Transverse colon (tissue), 4 donors: ENCODE measurements at places on chromosomes 1 and 21. TPM values are rescaled to one million over a fixed set of nuclear protein-coding genes. Genes with fewer than 3 reads are reported as not detected.

The PDZK1IP1 gene
- total RNA-seq = 228 TPM

The SPRR2B gene
- not detected for total RNA-seq

The RPL11 gene
- total RNA-seq = 580 TPM

The LCE1F gene
- total RNA-seq = not detected

The PRAMEF12 gene
- total RNA-seq = not detected

- no peaks in the 10 kb centered on the region for H3K36me3 ChIP-seq
- no peak for DNase-seq
- no peaks in the 10 kb centered on the region for H3K27me3 ChIP-seq
- no peak overlapping the region for H3K27ac ChIP-seq
Measured at GRCh38 chr1:207407655-207408260, 46.4 kb upstream of the CR2 start.

GRCh38 chr1:23035823-23036452 is 16.7 kb downstream of the KDM1A start:
- no peak overlapping the region for H3K27ac ChIP-seq
- no peaks in the 10 kb centered on the region for H3K36me3 ChIP-seq
- no peaks in the 10 kb centered on the region for H3K27me3 ChIP-seq
- H3K4me3 ChIP-seq = no peak overlapping the region
- H3K4me1 ChIP-seq = no peaks in the 10 kb centered on the region

- no peak overlapping the region for H3K4me3 ChIP-seq
- DNase-seq = no peak
- H3K27ac ChIP-seq = no peak overlapping the region
- no peaks in the 10 kb centered on the region for H3K36me3 ChIP-seq
- no peaks in the 10 kb centered on the region for H3K27me3 ChIP-seq
Measured at GRCh38 chr1:206578068-206578977, 33.9 kb downstream of the EIF2D start.

GRCh38 chr1:64981601-64982533 is 15.5 kb upstream of the JAK1 start:
- H3K36me3 ChIP-seq = no peaks in the 10 kb centered on the region
- no peak overlapping the region for H3K27ac ChIP-seq
- no peak overlapping the region for H3K4me3 ChIP-seq

GRCh38 chr1:246795906-246796694 is 71.9 kb downstream of the SCCPDH start:
- H3K4me1 ChIP-seq = peaks cover 4% of the 10 kb centered on the region
- DNase-seq = no peak
- H3K27me3 ChIP-seq = no peaks in the 10 kb centered on the region
- H3K27ac ChIP-seq = no peak overlapping the region

DNA sequence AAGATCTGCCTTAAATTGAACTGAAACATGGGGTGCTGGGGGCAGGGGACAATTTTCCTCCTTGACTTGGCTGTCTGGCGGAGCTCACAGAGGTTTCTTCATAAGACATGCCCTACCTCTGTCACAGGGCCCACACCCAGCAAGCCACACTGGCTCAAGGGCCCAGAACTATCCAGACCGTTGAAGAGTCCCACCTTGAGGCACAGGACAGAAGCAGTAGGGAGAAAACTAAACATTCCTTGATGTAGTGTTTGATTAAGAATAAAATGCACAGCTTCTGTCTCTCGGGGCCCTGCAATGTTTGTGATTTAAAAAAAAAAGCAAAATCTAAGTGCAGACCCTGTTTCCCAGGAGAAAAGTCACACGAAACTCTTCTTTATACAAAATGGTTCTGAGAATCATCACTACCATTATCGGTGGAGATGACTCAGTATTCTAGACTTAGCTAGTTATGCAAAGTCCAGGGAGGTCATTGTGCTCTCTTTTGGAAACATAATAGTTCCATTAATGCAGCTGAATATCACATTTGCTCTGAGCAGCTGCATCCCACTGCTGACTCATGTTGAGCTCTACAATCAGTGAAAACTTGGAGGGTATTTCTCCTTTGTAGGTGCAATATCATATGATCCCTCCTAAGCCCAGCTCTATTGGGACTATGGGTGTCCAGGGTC is 53.6 kb upstream of the DIRAS3 start:
- DNase-seq = no peak
- H3K27me3 ChIP-seq = no peaks in the 10 kb centered on the region
- no peak overlapping the region for H3K27ac ChIP-seq
- H3K4me3 ChIP-seq = no peak overlapping the region

GRCh38 chr1:206797534-206798383 is 25.5 kb upstream of the IL10 start:
- H3K4me3 ChIP-seq = no peak overlapping the region
- no peaks in the 10 kb centered on the region for H3K4me1 ChIP-seq
- H3K36me3 ChIP-seq = no peaks in the 10 kb centered on the region
- DNase-seq = peak; percentile 22
- H3K27ac ChIP-seq = no peak overlapping the region
- H3K27me3 ChIP-seq = no peaks in the 10 kb centered on the region
